Gastroesophageal sphincter (tissue), 4 donors: ENCODE measurements at places on chromosomes 2 and 18. TPM values are rescaled to one million over a fixed set of nuclear protein-coding genes. Genes with fewer than 3 reads are reported as not detected.

DNA sequence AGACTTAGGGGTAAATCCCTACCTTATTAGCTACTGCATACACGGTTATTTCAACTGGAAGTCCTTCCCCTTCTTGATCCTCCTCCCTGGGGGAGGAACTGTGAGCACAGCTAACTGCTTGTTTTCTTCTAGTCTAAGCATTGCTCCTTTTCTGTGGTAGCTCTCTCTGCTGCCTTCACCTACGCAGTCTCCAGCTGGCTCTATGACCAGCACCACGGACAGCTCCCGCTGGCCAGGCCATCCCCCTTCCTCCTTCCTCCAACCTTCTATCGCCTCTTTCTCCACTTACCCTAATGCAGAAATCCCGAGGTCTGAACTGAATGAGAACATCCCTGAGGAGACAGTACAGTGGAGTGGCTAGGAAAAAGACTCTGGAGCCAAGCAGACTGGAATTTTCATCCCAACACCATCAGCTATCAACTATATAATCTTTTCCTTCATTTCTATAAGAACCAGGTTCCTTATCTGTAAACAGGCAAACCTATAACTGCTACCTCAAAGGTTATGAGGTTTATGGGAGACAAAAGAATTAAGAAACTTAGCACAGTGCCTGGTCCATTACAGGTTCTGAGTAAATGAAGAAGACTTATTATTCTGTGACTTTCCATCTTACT lies 4.7 kb upstream of the CFAP65 start:
- no peak for ATAC-seq

- no peak for ATAC-seq
Observed at GRCh38 chr2:162403884-162404283, 60.0 kb downstream of the GCA start.

DNA sequence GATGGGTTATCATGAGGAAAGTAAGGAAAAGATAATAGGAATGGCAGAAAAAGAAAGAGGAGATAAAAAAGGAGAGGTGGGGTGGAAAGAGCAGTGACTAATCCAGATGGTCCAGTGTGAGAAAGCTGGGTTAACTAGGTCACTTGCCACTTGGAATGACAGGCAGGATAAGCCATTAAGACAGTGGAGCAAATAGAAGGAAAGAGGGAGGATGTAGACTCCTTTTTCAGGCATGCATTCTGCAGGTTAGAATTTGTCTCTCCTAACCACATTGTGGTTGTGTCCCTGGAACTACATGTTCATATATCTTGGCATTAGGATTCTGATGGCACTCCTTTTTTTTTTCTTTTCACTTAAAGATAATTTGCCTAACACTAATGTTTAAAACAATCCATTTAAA lies 13.4 kb upstream of the NEMP2 start:
- no peak for ATAC-seq

- no peak for ATAC-seq
Observed at GRCh38 chr2:151845884-151846283, 17.7 kb upstream of the ARL5A start.

DNA sequence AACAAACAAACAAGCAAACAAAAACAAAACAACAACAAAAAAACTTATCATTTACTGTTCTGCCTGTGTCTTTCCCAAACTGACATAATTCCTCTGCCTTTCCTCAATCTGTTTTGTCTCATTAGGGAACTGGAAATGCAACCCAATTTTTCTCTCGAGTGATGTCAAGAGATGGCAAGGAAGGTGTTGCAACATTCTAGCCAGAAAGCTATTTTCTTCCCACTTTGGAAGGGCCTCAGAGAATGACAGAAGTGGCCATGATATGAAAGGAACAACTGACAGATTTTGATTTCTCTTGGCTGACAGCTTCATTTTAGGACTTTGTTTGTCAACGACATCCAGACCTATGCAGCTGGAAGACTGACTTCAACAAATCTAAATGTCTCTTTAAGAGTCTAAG lies 24.7 kb downstream of the RND3 start:
- ATAC-seq: no peak

- ATAC-seq: peak; percentile 78
Observed at GRCh38 chr18:62586151-62586774, 63.4 kb downstream of the ZCCHC2 start.

- ATAC-seq: no peak
Observed at GRCh38 chr2:200586644-200586975, 796 bp downstream of the AOX1 start.

NTSR2 gene
- not detected for total RNA-seq

C2orf66 gene
- total RNA-seq: not detected

ABCG8 gene
- total RNA-seq: 0.12 TPM
